M059J (cell line): ENCODE measurements at places on chromosomes 2 and 18. TPM values are rescaled to one million over a fixed set of nuclear protein-coding genes. Genes with fewer than 3 reads are reported as not detected.

DNA sequence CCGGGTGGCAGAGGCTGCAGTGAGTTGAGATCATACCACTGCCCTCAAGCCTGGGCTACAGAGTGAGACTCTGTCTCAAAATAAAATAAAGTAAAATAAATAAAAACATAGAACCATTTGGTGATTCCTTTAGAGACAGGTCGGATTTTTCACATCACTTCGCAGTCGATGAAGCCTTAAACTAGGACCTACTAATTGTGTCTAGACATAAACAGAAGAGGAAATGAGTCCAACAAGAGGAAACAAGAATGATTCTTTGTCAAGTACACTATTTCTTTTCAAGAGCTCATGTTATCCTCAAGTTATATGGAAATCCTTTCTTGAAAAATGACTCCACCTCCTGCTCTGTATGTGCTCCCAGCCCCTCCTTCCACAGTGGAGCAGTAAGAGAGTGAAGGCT, 758.9 kb downstream of the DPP10 start:
- no peak for DNase-seq

GRCh38 chr2:90077948-90078347, 1386.5 kb downstream of the RPIA start:
- DNase-seq, result no peak

DNA sequence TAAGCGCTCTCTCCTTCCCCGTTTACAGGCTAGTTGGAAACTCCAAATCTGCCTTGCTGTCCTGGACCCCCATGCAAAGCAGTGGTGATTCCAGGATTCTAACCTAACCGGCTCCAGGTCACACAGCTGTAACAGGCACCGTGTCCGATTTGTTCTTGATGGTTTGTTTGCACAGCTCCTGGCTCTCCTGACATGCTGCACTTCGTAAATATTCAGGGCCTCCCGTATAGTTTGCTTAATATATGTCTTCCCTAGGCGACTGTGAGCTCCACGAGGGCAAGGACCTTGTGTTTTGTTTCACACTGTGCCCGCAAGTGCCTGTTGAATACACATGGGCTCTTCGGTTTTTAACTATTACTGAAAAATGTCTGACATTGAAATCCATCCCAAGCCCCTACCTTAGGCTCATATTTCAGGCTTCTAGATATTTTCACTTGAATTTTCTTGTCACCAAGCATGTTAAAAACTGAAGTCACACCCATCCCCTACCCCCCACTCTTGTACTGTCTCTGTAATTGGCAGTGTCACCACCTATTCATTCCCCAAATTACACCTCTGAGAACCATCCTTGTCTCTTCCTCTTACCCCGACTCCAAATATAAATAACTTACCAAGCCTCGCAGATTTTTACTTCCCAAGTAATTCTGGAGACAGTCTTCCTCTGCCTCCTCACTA, 1.0 kb upstream of the PUM2 start:
- no peak for DNase-seq

GRCh38 chr2:159612255-159612901, 4.0 kb downstream of the BAZ2B start:
- peak; percentile 22 for DNase-seq

DNA sequence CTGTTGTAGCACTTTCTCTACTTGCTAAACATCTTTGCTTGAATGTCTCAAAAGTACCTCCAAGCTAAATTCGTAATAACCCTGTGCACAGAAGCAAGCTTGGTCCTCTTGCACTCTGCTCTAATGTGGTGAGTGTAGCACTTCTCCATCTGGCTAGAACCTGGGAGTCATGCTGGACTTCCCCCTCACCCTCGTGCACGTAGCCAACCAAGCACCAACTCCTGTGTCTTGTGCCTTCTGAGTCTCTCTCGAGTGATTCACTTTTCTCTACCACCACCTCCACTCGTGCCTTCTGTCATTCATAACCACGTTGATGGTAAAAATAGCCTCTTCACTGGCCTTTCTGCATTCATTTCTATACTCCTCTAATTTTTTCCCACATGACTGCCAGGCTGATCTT, 91.9 kb upstream of the KCNE4 start:
- DNase-seq, result peak; percentile 61

- DNase-seq, result peak; percentile 9
These were observed 122.1 kb downstream of the ACOXL start for GRCh38 chr2:110854355-110855081.

DNA sequence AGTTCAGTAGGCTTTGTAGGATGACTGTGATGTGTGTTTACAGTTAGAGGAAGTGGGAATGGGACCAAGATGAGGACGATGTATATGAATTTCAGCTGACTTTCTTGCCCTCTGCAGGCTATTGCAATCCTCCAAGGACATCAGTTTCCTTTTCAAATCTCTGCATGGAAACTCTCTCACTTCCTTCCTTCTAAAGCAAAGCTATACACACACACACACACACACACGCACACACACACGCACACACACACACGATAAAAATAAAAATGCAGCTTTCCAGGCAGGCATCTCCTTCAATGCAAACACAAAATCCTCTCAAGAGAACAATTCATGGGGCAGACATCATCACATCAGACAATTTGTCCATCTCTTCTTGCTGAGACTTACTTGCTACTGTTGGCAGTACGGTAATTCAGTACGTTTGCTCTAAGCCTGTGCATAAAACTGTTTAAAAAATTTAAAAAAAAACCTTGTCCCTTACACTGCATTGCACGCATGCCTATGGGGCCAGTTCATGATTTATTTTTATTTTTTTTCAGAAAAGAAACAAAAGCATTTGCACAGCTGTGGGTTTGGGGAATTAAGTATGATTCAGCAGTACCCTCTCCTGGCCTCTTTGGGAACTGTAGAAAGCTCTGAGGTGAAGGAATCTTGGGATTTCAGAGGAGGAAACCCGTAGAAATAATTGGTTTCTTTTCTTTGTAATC, 27.1 kb upstream of the ICOS start:
- DNase-seq, result peak; percentile 56

SERPINB10 gene
- total RNA-seq, result not detected in 2 replicates
